ENCODE measurements at places on chromosomes 7 and 10.

GRCh38 chr7:97342512-97342911 is 225.0 kb downstream of the SDHAF3 start:
- DNase-seq, result no peak

DNA sequence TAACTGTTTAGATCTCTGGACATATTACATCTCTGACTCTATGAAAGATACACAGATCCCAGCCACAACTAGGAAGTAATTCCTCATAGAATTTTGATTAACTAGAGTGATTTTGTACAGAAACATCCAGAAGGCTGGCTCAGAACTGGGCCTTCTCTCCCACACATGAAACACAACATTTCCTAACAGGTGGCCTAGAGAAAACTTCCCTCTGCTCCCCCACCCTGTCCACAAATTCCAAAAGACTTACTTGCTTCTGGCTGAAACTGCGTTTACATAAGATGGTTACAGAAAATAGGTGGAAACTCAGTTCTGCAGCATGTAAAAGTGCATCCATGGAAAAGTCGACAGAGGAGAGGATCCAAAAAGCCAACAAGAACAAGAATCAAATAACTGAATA is 132.9 kb downstream of the FZD1 start:
- no peak for DNase-seq

DNA sequence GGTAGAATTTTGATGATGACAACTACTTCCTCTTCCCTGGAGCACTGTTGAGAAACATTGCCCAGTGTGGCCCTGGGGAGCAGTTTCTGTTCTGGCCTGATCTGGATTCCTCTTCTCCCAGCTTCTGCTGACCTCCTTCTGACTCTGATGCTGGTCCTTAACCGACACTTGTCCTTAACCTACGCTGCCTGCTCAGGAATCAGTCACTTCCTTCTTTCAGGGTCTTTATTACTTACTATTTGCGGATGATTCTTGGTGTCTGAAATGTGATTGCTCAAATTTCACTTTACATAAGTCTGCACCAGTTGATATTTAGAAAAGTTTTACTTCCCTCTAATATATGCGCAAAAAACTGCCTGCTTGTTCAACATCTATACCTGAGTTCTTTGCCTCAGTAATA is 164.1 kb downstream of the PTEN start:
- DNase-seq, result no peak

GRCh38 chr10:97647556-97647955 is 7.1 kb downstream of the PI4K2A start:
- no peak for DNase-seq

GRCh38 chr10:34757933-34758332 is 57.2 kb downstream of the PARD3 start:
- no peak for DNase-seq

- DNase-seq, result no peak
These were observed 22.4 kb upstream of the FOXK1 start for GRCh38 chr7:4659551-4660286.

GRCh38 chr10:2870654-2871053 is 196.7 kb upstream of the PFKP start:
- no peak for DNase-seq

- no peak for DNase-seq
These were observed 50.1 kb upstream of the CREB5 start for GRCh38 chr7:28362182-28362581.

DNA sequence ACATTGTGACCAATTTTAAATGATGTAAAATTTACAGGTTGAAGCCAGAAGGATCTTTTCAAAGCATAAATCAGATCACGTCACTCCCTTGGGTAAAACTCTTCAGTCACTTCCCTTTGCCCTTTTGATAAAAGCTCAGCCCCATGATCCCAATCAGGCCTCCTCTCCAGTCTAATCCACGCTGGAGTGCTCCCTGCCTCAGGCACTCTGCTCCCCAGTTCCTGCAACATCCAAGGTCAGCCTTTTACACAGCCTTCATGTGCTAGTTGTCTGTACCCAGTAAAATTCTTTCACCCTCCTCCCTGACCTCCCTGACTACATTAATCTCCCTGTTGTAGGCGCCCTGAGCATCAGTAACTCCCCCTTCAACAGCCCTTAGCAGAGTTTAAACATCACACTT is 14.1 kb downstream of the ELMO1 start:
- no peak for DNase-seq

- DNase-seq, result no peak
These were observed 7.6 kb downstream of the ARL5B start for GRCh38 chr10:18666810-18667209.

DNA sequence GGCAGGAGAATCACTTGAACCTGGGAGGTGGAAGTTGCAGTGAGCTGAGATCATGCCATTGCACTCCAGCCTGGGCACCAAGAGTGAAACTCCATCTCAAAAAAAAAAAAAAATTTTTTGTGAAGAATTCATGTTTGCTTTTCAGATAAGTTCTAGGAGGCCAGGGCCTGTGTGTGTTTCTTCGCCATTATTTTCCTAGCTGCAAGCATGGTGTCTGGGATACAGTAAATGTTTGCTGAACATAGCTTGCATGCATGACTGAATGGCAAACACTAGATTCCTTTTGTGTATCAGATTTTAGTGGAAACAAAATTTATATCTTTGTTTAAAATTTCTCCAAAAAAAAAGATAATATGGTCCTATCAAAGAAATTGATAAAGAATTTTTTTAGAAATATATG is 9.7 kb upstream of the MACC1 start:
- no peak for DNase-seq

DNA sequence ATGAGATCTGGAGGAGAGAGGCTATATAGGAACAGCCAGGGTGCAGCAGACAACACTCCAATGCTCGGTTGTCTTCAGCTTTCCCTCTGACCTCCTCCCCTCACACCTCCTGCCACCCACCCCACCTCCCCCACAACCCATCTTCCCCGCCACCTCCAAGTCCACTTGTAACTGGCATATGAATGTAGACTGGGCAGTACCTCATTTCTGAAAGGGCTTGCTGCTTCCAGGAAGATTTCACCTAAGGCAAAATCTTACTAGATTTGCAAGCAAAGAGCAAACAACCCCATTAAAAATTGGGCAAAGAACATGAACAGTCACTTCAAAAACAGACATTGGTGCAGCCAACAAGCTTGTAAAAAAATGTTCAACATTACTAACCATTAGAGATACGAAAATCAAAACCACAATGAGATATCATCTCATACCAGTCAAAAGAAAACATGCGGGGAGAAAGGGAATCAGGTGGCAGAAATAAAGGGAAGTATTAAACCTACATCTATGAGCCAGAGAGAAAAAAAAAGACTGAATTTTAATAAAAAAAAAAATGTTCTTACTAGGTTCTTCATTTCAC is 164.6 kb upstream of the C1GALT1 start:
- DNase-seq, result no peak

GRCh38 chr10:122019414-122019975 is 30.5 kb downstream of the TACC2 start:
- DNase-seq, result no peak

DNA sequence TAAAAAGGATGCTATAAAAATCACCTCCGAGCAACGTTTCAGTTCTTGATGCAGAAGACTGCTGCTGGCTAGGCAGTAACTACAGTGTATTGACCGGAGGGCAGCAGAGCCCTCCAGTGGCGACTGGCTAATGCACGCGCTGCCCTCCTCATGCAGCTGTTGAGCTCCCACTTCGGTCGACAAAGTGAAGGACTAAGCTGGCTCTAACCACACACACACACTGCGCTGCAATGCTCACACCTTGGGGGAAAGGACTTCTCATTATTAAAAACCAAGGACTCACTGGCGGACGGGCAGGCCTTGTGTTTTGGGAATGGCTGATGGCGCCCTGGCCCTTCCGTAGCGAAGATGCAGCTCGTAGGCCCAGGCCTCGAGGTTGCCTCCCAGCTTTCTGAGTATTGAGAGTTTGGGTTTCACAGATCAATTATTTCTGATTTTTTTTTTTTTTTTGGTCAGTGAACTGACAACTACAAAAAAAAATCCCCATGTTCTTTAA is 120.9 kb upstream of the DIP2C start:
- no peak for DNase-seq

DNA sequence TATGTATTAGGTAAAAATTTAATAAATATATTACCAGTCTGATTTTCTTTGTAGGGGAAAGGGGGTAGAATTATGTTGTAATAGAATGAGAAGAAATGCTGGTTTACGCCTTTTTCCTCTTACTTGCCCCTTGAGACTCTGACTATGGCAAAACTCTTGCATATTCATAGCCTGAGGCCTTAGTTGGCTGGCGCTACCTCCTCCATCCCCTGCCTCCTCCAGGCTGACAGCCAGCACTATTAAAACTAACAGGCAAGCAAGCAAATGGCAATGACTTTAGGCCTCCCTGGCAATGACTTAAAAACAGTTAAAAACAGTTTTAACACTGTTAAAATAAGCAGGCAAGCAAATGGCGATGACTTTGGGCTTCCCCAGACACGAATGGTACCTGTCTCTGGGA is 14.4 kb downstream of the PKD2L1 start:
- DNase-seq, result no peak
